ENCODE measurements at places on chromosomes 7 and 10.

DNA sequence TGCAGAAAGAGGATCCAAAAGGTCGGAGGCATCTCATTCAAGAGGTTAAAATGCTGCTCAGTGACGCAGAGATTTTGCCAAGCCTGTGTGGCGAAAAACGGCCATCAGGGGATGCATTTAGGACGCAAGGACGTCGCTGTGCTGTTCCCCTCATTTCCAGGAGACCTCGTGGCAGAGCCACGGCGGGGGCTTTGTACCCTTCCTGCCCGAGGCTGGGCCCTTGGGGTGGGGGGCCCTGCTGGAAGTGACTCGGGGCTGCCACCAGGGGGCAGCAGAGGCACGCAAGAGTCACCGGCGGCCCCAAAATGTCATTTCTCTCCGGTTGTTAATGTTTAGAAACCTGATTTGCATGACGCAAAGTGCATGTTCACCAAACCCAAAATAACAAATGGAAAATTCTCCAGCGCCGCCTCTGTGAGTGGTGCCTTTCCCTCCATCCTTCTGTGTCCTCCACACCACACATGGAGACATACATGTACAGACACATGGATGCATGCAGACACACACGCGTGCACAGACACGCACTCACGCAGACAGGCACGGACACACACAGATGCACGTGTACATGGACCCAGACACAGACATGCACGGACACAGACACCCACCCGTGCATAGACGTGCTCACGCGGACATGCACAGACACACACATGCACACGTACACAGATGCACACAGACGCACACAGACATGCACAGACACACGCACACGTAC lies 51.0 kb upstream of the NKX6-2 start:
- peak; percentile 71 for DNase-seq

DNA sequence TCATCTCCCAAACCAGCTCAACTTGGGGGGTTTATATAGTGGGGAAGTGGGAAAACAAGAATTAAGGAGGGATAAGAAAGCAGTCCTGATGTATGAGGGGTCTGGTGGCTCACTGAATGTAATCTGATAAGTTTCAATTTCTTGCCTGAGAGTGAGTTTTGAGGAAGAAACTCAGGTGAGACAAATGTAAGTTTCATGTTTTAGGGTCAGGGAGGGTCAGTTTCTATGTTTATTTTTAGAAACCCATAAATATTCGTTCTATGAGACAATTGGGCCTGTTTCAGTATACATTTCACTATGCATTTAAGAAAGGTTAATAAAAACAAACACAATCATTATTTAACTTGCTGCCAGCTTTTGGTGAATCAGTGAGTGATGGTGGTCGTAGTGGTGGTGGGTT lies 128.0 kb upstream of the MBL2 start:
- DNase-seq: no peak

DNA sequence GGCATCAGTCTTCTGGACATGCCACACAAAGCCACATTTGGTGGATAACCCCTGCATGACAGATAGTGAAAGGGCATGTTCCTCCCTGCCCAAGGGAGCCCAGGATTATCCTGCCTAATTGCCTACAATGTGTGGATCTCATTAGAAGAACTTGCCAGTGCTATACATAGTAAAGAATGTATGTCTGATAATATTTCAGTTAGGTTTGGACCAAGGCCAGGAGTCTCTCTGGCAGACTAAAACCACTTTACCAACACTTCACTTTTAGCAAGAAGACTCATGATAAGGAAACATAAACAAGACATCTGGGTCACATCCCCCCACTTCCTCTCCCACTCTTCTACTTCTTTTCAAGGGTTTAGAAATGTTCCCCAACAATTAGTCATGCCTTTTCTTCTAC lies 196.7 kb downstream of the MTERF1 start:
- DNase-seq: no peak

DNA sequence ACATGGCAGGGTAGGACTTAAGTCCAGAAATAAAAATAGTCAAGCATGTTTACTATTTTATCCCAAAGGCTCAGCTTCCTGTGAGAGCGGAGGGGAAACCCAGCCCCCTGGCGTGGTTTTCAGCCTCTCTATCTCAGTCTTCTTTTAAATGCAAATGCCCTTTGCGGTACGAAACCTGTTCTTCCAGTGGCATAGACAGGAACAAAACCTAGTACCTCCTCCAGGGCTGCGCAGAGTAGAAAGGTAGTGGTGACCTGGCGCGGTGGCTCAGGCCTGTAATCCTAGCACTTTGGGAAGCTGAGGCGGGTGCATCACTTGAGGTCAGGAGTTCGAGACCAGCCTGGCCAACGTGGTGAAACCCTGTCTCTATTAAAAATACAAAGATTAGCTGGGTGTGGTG lies 181.3 kb upstream of the FOXK1 start:
- DNase-seq: no peak

Data from ecto neural progenitor cell (in vitro differentiated cells).